ENCODE measurements at places on chromosomes 3 and 15. TPM values are rescaled to one million over a fixed set of nuclear protein-coding genes. Genes with fewer than 3 reads are reported as not detected.

DNA sequence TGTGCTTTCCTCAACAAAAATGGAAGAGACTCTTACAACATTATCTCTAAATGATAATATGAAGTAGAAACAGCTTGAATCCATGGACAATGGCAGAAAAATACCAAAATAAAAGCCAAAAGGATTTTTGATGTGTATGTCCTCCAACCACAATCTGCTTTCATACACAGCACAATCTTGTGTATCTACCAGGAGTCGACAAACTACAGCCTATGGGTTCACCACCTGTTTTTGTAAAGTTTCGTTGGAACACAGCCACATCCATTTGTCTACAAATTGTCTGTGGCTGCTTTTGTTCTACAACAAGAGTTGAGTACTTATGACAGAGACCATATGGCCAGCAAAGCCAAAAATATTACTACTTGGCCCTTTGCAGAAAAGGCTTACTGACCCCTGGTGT is 88.7 kb upstream of the UBE2E2 start:
- no peak for DNase-seq

TUSC7 gene
- total RNA-seq: not detected

DNA sequence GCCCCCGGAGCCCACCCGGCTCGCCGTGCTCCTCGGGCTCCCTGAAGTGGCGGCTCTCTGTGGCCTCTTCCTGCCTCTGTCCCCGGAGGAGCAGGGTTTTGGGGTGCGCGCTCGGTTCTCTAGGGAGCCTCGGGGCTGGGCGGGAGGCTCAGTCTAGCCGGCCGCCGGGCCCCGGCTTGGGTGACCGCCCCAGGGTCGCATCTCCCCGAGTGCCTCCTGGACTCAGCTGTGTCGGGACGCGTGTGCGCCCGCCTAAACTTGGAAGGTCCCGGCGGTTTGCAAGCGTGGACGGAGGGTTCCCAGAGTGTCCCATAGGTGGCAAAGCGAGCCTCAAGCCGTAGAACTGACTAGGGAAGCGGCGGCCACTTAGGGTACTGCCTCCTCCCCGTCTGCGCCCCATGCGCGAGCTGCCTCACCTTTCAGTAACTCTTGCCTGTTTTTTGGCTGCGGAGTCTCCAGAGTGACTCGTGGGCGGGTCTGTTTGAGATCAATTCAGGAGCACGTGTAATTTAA is 601 bp downstream of the ACTL6A start:
- DNase-seq: no peak

DNA sequence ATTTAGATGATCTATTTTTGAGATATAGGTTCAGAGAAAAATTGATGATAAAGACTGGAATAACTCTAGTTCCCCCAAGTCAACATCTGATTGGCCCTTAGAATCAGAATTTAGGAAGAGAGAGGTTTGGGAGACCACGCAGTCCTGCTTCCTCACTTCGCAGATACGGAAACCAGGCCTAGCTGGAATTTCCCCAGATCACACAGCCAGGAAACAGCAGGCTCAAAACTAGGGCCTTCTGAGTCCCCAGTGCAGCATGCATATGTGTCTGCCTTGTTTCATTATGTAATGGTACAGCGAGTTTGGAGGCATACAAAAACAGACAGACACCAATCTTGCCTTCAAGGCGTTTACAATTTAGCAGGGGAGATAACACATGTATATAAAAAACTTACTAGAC is 177.1 kb upstream of the ICE2 start:
- no peak for DNase-seq

DNA sequence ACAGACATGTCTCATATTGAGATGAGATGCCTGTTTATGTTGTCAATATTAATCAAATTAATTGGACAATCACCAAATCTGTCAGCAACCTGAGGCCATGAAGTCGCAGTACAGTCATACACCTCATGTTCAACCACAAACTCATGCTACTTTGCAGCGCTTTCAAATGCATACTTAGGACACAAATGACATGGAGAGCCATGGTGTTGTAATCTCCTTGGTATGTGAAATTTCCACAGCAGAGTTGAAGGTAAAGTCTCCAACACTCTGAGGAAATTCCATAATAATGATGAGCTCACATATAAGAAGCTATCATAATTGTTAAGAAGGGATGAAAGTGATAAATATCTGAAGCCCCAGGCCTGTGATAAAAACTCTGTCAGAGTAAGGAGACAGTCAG is 873.9 kb downstream of the MCTP2 start:
- no peak for DNase-seq

- no peak for DNase-seq
Observed at GRCh38 chr3:82973791-82974190, 1212.3 kb upstream of the GBE1 start.

GRCh38 chr15:50163719-50164410 is 18.1 kb upstream of the SLC27A2 start:
- DNase-seq: no peak

- DNase-seq: no peak
Observed at GRCh38 chr3:16767006-16767405, 117.7 kb upstream of the PLCL2 start.

IL17RC gene
- 39.6 TPM for total RNA-seq

NDUFB5 gene
- 93.0 TPM for total RNA-seq

CSTA gene
- total RNA-seq: not detected

DNA sequence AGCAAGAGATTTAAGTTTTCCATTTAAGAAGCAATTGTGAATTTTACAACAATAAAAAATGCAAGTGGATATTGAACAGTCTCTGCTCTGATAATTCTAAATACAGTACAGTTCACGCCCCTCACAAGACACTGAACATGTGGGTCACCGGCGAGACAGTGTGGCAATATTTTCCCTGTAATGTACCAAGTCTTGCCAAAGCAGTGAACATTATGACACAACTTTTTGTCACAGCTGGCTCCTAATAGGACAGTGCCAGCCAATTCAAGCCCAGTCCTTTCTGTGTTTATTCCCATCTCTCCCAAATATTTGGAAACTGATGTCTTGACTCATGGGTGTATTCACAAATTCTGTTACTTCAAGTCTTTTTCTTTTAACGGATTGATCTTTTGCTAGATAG is 62.3 kb downstream of the PPARG start:
- no peak for DNase-seq

DNA sequence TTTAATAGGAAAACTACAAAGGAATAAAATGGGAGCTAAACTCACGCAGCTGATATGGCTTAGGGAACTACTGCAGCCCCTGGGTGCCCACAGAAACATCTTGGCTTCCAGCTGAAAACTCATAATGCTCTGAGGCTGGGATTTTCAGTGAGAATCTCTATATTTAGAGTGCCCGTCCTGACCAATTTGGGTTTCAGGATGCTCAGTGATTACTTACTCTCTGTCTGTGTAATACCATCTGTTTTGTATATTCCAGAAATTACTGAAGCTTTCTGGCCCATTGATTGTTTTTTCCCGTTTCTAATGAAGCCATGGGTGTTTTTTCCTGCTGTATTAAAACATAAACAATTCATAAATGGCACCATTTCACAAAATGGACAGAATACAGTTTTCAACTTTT is 50.6 kb upstream of the ZNF385D start:
- no peak for DNase-seq

GRCh38 chr3:47083786-47084185 is 80.1 kb downstream of the SETD2 start:
- DNase-seq: no peak

MINAR1 gene
- total RNA-seq: 0.75 TPM

CDC25A gene
- 3.6 TPM for total RNA-seq

MEGF11 gene
- total RNA-seq: 0.63 TPM

DNA sequence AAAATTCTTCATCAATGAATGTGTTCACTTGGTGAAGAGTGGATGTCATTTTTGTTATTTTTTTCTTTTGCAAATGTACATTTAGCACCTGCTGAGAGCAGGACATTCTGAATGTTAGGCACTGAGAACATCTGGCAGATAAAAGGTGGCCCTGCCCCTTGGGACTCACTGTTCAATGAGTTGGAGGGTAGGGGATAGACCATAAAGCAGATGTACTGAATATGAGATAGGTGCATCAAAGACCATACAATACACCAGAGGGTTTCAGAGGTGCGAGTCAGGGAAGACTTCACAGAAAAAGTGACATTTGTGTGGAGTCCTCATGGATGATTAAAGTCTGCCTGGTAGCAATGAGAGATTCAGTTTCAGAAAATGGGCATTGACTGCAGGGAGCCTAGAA is 34.2 kb downstream of the EEFSEC start:
- DNase-seq: no peak

HDGFL3 gene
- 77.3 TPM for total RNA-seq

C3orf20 gene
- not detected for total RNA-seq

ZNF592 gene
- 18.8 TPM for total RNA-seq

LRTM1 gene
- total RNA-seq: not detected

DNA sequence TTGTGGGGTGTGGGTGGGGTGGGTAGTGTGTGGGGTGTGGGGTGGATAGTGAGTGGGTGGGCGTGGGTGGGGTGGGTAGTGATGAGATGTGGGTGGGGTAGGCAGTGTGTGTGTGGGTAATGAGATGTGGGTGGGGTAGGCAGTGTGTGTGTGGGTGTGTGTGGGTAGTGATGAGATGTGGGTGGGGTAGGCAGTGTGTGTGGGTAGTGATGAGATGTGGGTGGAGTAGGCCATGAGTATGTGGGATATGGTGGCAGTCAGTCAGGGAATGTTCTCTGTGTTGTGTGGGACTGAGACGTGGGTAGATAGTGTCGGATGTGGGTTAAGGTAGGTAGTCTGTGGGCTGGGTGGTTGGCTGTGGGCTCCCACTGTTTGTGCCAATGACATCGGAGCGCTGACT is 7.1 kb downstream of the MINAR1 start:
- DNase-seq: no peak
